ENCODE measurements at places on chromosomes 11 and 22.
A peak's percentile ranks its signal among the peaks of the same experiment; 100 is the strongest.

DNA sequence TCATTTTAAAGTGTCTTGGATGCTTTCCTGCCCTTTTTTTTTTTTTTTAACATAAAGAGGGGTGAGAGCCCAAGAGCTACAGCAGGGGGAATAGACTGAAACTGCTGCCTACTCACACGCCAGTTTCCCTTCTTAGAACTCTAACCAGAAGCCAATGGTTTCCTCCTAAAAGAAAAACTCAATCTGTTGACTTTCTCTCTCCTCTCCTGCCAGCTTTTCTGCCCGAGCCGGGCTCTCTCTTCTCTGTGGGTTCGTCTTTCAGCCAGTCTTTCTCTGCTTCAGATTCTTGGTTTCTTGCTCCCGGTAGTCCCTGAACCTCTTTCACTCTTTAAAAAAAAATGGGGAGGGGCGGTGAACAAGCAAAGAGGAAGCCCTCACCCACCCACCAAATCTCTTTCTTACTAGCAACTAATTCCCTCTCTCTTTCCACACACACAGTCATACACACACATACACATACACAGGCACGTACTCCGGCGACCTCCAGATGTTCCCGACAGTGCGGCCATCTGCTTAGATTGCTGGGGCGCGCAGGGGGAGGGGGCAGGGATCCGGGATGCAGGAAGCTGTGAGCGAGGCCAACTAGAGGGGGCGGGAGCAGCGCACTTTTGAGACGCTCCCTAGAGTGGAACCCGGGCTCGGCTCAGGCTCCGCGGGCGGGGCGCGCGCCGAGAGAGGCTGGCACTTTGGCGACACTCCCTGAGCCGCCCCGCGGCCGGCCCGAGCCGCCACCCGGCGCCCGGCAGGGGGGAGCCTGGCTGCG, 444 bp upstream of the TSKU start:
- DNase-seq, result peak; percentile 92

GRCh38 chr11:125372911-125373310, 123.2 kb downstream of the FEZ1 start:
- DNase-seq, result no peak

GRCh38 chr11:102157219-102157618, 47.0 kb downstream of the YAP1 start:
- DNase-seq, result no peak

- DNase-seq, result no peak
Measured at GRCh38 chr11:100727410-100727809, 40.3 kb downstream of the ARHGAP42 start.

DNA sequence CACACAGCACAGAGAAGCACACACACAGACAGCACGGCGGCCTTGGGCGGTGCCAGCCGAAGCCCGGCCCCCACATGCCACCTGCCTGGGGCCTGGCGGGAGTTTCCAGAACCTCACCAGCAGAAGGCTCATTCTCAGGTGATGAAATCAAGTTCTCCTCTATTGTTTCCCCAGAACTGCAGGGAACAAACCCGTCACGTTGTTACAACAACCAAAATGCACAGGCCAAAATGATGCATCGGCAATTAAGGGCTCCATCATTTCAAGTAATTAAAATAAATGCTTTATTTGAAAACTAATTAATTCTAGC, 30.8 kb downstream of the GNB1L start:
- no peak for DNase-seq

- no peak for DNase-seq
Measured at GRCh38 chr11:123775715-123776549, 21.6 kb upstream of the OR6X1 start.

DNA sequence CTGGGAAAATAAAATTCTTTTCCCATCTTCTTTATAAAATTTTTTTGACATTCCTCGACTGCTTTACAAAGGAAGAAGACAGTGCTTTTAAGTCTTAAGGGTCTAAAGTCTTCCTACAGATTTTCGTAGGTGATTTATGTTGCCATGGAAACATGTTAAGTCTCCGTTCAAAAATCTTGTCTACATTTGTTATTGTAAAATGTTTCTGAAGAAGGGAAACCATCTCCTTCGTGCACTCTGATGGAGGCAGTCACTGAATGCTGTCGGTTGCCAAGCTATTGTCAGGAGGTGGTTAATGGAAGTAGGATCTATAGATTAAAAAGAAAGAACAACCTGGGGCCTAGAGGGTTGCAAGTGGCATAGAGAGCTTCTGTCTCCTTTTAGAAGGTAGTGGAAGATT, 52.6 kb downstream of the MAP6 start:
- no peak for DNase-seq

- peak; percentile 77 for DNase-seq
Measured at GRCh38 chr11:45180848-45181192, 34.4 kb downstream of the PRDM11 start.

DNA sequence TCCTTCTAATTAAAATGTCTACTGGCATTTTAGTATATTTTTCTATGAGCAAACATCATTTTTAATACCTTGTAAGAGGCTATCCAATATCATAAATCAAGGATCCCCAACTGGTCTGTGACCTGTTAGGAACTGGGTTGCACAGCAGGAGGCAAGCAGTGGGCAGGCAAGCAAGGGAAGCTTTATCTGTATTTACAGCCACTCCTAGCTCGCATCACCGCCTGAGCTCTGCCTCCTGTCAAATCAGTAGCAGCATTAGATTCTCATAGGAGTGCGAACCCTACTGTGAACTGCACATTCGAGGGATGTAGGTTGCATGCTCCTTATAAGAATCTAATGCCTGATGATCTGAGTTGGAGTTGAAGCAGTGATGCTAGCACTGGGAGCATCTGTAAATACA, 70.2 kb upstream of the CREB3L1 start:
- DNase-seq, result no peak

DNA sequence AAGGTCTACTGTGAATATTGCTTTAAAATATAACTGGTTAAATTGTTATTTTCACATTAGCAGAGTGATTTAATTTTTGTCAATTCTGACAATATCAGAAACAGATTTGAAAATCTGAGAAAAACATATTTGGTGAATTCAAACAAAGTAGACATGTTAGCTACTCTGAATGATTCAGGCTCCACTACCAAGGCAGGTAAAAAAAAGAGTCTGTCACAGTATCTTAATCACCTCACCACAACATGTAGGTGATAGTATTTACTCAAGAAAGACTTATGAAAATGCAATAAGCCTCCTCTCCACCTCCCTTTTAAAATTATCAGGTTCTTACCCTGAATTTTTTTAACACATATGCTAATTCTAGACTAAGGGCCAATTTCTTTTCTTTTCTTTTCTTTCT, 42.6 kb downstream of the DDI1 start:
- no peak for DNase-seq

DNA sequence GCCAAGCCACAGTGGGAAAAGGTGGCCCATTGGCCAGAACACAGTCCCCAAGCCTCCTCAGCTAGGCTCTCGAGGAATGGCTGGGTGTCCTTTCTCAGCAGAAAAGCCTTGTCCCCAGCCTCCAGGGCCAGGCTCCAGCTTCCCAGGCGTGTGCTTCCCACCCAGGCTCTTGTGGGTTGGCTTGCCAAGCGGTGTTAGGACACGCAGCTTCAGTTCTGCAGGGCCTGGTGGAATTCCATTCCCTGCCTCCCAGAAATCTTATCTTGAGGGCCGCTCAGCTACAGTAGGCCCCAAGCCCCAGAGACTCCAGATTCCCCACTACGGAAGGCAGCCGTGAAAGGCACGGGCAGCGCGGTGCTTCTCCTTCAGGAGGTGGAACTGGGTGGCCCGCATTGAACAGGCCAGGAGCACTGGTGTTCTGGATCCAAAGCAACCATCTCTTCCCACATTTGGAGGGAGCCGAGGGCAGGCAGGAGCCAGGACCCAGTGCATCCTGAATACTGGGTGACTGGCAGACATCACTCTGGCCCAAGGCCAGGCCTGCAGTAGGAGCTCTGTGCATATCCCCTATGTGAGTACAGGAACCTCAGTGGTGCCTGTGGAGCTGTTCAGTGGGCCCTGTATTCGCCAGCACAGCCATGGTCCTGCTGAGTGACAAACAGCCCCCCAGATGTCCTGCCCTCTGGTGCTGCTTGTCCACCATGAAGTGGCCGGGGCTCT, 16.7 kb upstream of the KCNQ1OT1 start:
- DNase-seq, result peak; percentile 72

GRCh38 chr11:68528630-68529029, 68.1 kb downstream of the PPP6R3 start:
- DNase-seq, result no peak

DNA sequence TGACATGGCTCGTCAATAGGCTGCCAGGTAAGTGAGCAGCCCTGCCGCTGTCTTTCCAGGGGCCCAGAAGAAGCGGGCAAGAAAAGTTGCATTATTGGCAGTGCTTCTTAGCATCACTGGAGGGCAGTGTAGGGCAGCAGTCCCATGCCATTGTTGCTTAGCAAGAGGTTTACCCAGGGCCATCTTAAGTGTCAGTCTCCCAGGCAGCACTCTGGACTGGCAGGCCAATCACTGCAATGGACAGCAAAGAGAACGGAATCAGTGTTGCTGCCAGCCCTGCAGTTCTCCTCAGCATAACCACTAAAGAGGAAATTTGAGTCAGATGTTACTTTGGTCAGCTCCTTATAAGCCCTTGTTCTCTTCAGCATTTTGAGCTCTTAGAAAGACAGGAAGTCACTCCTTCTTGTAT, 13.4 kb upstream of the GRK2 start:
- no peak for DNase-seq

DNA sequence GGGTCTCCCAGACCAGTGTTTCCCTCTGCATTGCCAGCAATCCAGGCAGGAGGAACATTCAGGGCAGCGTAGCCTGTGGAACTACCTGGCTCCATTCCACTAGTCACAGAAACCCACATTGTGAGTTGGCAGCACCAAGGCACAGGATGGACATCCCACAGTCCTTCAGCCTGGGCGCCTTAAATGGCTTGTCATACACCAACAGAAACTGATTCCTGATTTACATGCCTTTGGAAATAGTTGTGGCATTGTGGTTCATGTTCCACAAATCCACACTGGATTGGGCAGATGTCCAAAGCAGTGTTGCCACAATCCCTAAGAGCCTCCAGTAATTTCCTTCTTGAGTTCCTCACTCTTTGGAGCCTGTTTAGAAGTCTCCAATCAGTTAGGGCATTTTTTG, 225.6 kb downstream of the BLID start:
- no peak for DNase-seq

Measured in Right ventricle myocardium inferior (tissue), 1 donor.